ENCODE measurements at places on chromosomes 12 and 14.

GRCh38 chr14:40494483-40494882, 1062.2 kb upstream of the FBXO33 start:
- DNase-seq, result no peak

DNA sequence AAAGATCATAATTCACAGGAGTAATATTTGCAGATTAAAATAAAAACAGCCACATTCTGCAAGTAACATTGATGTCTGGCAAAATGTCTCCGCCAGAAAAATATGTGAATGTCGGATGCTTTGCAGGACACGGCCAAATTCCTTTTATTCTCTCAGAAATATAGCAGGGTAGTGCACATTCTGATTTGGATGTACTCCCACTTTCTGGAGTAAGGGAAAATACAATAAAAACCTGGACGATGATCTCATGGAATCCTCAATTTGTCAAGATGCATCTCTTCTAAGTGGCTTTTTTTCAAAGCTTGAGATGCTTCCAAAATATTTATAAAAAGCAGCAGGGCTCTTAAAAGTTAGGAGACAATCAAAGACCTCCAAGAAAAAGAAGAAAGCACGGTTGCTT, 133.3 kb downstream of the TBX5 start:
- no peak for DNase-seq

- no peak for DNase-seq
These were observed 89.4 kb downstream of the ATP23 start for GRCh38 chr12:58030566-58031279.

DNA sequence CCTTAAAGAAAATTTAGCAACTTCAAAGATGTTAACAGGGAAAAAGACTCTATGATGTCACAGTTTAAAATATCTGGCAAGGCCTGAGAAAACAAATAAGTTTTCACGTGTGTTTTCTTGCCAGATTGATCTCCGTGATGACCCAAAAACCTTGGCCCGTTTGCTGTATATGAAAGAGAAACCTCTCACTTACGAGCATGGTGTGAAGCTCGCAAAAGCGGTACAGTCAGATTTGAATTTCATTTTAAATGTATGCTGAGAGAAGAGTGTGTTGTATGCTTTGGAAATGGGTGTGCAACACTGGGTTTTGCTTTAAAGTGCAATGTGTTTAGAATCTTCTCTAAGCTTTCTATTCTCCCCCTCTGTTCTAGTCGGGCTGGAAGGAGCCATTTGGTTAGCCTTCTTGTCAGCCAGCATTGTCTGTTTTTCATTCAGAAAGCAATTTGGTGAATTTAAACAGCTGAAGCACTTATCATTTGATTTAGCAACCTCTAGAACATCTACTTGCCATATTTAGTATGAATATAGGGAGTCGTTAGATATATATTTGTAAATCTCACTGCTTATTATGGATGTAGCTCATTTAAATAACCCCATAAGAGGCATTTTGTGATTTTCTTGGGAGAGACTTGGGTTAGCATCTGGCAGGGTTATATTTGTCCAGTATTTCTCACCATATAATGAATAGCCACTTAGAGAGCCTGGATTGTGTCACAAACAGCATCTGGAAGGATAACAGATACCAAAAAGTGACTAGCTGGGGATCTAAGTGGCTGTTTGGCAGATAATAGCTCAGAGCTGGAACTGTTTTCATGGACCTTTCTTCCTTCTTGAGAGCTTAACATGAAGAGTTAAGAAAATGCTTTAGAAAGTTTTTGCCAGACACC, 35.5 kb downstream of the GPHB5 start:
- DNase-seq, result no peak

- DNase-seq, result no peak
These were observed 401.3 kb downstream of the DIO2 start for GRCh38 chr14:79809849-79810612.

GRCh38 chr12:40828593-40828990, 136.4 kb downstream of the CNTN1 start:
- no peak for DNase-seq

GRCh38 chr12:30529489-30530269, 166.0 kb downstream of the IPO8 start:
- DNase-seq, result no peak

DNA sequence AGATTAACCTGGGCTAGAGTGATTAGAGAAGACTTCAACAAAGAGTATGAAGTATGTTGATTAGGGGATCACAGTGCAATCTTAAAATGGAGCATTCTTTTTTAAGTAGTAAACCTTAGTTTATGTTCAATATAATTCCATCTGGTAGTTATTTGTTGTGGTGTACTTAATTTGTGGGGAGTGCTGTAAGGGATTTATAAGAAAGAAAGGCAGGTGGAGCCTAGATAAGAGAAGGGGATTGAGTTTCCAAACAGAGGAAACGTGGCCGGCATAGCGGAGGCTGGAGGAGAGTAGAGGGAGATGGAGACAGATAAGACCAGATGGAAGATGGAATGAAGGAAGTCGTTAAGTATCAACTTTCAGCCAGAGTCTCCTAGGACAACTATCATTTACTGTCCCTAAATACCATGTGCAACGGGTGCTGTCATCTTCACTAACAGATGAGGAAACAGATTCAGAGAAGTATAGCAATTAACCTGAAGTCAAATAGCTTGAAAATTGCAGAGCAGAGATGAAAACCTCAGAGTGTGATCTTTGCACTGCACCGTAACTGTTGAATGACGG, 38.1 kb downstream of the GOLGA5 start:
- DNase-seq, result no peak

DNA sequence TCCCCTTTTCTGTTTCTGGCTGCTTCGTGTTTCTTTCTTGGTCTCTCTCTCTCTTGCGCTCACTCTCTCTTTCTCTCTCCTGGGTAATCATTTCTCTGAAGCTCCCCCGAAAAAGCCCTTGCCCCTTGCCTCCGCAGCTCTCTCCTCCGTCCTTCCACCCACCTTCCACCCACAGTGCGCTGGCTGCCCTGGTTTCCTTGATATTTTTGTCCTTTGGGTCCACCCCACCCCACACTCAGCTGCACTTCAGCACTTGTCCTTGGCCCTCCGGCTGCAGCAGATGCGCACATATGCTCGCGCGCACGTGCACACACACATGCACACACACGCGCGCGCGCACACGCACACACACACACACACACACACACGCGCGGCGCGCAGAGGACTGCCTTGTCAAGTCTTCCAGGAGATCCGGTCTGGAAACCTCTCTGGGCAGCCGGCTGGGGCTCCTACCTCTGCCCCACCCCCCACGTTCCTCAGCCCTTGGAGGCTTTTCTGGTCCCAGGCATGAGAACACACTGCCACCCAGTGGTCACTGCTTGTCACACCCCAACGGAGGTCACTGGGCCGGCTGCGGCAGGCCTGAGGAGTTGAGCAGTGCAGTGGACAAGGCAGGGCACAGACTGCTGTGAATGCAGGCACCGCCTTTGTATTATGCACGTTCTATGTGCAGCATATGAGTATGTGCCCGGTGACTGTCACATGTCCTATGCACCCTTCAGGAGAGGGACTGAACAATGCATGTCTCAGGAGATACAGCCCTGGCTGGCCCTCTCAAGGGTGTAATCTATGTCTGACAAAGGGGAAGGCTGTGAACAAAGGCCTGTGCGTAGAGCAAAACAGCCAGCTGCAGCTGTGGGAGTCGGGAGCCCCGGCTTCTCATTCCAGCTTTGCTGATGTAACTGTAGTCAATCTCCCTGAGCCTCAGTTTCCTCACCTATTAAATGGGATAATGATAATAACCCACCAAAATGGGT, 6.5 kb downstream of the LAG3 start:
- peak; percentile 90 for DNase-seq

- DNase-seq, result no peak
These were observed 741.8 kb downstream of the TMEM121 start for GRCh38 chr14:106268013-106268727.

GRCh38 chr12:69028941-69029729, 96.2 kb upstream of the CPM start:
- no peak for DNase-seq

- DNase-seq, result no peak
These were observed 20.1 kb downstream of the SERPINA3 start for GRCh38 chr14:94632305-94632590.

- no peak for DNase-seq
These were observed 915.9 kb downstream of the SLC6A15 start for GRCh38 chr12:83996671-83997070.

- no peak for DNase-seq
These were observed 65.6 kb downstream of the FERMT2 start for GRCh38 chr14:52885230-52885629.

- DNase-seq, result no peak
These were observed 40.2 kb downstream of the TRPV4 start for GRCh38 chr12:109792992-109793391.

GRCh38 chr12:30514666-30515065, 181.0 kb downstream of the IPO8 start:
- no peak for DNase-seq

GRCh38 chr12:44227616-44228015, 391.7 kb downstream of the TMEM117 start:
- no peak for DNase-seq

Measured in amygdala (tissue), 56 donors.